ENCODE measurements at places on chromosomes 4 and X.

DNA sequence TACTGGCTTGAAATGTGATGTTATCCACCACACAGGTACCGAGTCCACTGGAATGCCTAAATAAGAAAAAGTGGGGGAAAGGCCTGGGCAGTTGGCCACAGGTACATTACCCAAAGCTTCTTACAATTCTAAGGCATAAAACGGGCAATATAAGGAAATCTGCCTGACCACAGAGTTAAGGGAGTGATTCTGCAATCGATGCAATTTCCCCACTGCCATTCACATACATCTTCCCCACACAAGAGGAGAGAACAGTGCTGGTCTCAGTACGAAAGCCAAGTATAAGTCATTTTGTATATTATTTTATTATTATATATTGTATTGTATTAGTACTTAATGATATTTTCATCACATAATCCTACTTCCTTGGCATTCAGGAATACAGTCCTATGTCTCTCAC is 30.6 kb downstream of the RFC1 start:
- DNase-seq, result no peak

DNA sequence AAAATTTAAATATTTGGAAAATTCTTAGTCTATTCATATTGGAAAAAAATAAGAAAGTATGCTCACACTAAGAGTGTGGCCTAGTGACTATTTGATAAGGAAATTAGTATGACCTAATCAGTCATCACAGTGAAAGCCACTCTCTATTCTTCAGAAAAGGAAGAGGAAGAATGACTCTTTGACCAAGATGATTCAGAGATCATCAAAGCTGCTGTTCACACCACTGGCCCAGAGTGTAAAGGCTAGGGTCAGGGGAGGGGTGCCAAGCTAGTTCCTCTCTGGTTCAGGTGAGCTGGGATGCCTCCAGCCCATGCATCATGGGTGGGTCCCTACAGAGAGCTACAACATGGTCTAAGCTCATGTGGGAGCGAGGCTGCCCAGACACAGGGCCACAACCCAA is 396.9 kb upstream of the NDST3 start:
- DNase-seq, result no peak

DNA sequence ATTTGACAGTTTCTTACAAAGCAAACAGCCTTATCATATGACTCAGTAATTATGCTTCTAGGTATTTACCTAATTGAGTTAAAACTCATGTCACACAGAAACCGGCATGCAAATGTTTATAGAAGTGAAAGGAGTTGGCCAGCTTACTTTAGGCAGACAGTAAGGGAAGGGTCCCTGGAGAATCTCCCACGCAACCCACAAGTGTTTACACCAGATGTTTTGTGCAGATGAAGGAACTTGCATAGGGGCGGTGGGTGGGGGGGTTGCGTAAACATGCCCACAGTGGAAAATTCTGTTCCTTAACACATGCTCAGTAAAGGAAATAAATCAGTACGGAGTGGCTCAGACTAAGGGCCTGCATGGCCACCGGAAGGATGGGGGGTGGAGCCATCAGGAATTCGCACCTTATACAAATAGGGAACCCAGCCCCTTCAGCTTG is 330.5 kb upstream of the AADAT start:
- no peak for DNase-seq

DNA sequence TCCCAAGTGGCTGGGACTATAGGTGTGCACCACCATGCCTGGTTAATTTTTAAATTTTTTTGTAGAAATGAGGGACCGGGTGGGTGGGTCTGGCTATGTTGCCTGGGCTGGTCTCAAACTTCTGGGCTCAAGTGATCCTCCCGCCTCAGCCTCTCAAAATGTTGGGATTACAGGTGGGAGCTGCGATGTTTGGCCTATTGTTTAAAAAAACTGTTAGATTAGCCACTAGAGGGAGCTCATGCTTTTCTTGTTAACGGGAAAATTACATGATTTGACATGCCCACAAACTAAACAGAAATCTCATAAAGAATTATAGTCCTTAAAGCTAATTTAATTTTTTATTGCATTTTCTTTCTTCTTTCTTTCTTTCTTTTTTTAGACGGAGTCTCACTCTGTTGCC is 5.0 kb upstream of the SDAD1 start:
- no peak for DNase-seq

GRCh38 chrX:116204932-116205331 is 34.4 kb downstream of the AGTR2 start:
- no peak for DNase-seq

- DNase-seq, result no peak
These were observed 49.7 kb downstream of the TMLHE start for GRCh38 chrX:155563099-155563498.

- no peak for DNase-seq
These were observed 115.2 kb downstream of the FAM53A start for GRCh38 chr4:1568855-1569460.

GRCh38 chrX:138345801-138346200 is 365.7 kb downstream of the FGF13 start:
- DNase-seq, result no peak

DNA sequence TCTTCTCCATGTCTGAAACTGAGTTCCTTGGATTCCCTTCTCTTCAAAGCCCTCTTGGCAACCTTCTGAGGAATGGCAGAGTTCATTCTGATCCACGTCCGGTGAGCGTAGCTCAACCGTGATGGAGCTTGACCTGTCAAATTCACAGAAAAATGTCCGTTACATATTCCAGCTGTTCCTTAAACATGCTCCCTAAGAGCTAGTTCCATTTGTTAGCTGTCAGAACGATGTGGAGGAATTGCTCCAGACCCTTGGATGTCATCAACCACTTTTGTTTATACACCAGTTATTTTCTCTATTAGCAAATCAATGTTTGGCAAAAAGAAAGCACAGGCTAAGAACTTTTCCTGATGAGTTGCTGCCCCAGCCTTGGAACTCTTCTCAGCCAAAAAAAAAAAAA is 50.1 kb downstream of the NHS start:
- no peak for DNase-seq

DNA sequence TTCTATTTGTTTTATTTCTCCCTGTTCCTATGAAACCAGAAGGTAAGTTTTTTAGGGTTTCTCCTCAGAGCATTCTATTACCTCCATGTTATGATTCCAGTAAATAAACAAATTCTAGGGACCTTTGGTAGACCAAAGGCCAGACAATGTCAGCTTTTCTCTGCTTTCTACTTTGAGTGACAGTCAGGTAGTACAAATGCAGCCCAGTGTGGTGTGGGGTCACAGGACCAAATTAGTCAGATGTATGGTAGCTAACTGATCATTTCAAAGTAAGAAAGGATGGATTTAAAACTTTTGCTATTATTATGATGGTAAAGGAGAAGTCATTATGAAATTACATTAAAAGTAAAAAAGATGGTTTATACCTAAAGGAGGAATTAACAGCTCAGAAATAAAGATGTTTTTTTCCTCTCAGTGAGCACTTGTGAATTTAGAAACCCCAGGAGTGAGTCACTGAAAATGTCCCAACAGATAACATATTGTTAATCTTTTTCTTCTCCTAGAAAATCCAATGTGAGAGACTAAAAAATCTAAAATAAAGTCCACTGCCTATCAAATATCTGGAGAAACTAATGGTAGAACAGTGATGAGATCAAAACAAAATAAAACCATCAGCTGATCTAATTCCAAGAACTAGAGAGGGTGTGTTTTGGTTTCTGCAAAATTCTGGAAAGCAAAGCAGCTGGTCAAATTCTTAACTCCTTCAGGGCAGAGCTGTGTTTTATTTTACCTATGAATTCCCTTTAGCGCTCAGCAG is 16.6 kb upstream of the KLHL2 start:
- no peak for DNase-seq

DNA sequence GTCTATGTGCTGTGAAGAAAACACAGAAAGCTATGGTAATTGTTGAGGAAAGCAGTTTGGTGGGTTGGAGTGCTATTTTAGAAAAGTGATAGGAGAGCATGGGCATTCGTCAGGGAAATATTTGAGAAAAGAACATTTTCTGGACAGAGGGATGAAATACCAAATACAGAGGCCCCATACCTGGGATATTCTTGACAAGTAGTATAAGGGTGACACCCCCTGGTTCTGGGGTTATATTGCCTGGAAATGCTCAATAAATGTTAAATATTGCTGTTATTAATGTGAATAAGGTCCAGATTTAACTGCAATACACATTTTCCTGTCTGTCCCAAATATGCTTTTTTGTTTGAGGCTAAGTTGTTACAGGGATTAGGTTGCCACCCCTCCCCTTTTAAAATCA is 42.9 kb downstream of the WWC2 start:
- no peak for DNase-seq

GRCh38 chr4:61254406-61254805 is 54.3 kb downstream of the ADGRL3 start:
- DNase-seq, result no peak

DNA sequence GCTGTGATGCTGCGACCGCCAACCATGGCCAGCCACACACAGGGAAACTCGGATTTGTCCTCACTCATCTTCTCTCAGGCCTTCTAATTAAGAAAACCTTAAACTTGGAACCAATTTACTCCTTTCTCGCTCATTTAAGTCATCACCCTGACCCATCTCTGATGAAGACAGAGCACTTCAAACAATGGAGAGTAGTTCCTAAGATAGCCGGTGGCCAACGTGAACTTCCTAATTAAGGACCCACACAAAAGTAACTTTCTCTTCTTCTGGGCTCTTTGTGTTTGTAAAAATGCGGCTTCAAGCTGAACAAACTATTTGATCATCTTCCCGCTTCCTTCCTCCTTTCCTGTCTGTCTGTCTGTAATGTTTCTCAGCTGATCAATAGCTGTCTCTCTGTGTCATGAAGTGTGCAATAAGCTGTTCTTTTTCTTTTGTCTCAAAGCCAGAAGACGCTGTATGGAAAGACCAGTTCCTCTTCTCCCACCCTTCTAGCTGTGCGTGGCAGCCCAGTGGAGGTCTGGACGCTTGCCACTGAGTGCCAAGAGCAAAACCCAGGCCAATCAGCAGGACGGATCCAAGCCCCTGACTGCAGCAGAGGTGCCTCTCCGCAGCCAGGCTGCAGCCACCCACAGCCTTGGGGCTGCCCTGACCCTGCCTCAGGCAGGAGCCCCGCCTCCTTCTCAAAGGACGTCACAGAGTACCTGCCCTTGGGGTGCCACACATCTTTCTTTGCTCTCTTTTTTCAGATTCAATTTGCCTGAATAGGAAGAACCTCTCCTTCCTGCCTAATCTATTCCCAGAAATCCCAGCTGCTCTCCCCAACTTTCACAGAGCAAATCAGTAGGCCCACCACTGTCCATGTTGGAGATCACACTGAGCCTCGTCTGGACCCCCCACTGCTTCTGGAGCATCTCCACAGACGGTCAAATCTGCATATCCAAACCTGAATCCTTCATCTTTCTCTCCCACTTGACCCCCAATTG is 59.3 kb downstream of the MAML3 start:
- peak; percentile 11 for DNase-seq

GRCh38 chr4:186622788-186623464 is 67.6 kb upstream of the MTNR1A start:
- DNase-seq, result no peak

DNA sequence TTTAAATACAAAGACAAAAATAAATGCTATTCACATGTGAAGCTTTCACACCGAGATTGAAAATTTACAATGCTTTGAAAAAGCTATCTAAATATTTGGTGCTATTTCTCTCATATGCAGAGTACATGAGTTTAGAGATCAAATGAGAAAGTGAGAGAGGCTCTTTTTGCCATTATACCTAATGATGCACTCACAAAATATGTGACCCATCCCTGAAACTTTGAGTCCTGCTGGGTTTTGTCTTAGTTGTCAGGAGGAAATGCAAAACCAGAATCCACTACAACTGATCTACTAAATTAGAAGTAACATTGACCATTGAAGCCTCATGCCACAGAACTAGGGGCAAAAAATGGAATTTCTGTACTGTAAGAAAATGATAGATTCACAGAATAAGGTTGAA is 251.7 kb downstream of the MAPK10 start:
- DNase-seq, result no peak

DNA sequence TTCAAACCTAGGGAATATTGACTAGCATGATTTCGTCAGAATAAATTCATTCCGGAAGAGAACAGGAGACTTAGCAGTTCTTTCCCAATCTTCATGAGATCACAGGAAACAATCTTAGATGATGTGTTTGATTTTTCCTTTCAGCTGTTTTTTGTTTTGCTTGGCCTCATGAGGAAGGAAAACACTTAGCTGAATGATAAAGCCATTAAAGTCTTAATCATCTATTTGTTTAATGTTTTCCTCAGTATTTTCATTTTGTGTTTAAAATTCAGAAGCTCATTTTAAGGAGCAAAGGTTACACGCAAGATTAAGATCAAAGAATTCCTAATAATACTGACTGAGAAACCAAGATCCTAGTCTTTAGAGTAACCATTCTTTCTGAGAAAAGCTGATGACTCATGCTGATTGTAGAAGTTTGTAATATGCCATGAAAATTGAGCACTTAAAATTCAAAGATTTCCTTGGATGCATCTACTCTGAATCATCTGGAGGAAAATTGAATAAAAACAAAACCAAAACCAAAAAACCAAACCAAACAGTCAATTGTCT is 15.4 kb upstream of the TBC1D19 start:
- DNase-seq, result no peak

- no peak for DNase-seq
These were observed 91.8 kb upstream of the HPRT1 start for GRCh38 chrX:134368126-134368525.

DNA sequence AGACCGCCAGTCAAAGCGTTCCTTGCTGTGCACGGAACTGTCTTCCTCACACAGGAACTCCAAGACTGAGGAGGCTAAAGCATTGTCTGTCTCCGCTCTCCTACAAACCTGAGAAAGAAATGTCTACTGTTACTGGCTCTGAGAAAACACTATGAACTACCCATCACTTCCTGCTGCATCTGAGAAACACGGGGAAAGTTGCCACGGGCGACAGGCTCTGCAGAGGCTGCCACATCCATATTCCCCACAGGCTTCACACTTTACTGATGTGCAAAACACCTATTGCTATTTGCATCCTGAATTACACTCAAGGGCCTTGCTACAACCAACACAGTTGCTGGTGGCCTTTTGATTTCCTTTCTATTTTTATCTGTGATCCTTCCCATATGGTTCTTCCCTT is 59.0 kb downstream of the AFAP1 start:
- DNase-seq, result no peak

DNA sequence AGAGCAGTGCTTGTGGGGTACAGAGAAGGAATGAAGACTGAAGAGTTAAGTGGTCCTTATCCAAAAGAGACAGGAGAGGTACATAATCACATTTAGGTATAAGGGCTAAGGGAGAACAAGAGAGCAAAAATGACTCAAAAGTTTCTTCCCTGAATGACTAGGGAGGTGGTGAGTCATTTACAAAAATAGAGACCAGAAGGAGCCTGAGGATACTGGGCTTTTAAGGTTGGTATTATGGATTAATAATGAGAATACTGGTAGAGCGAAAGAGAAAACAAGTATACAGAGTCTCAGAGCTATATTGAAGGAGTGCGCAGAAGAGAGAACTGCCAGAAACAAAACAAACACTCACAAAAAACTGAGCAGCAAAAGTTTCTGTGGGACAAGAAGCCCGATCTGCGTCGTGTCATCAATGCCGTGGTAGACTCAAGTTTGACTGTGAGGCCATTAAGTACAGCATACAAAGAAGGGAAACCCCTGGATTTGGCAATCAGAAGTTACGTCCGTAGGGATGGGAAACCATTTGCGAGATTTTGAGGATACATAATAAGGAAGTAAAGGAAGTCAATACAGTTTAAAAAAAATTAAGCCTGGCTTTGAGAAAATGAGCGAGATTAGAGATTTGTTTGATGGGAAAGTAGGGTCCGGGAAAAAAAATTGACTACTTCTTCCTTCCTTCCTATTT is 129.1 kb upstream of the STIM2 start:
- DNase-seq, result no peak
